Naive B cell (primary cell): ENCODE measurements at places on chromosomes 11 and 22.

DNA sequence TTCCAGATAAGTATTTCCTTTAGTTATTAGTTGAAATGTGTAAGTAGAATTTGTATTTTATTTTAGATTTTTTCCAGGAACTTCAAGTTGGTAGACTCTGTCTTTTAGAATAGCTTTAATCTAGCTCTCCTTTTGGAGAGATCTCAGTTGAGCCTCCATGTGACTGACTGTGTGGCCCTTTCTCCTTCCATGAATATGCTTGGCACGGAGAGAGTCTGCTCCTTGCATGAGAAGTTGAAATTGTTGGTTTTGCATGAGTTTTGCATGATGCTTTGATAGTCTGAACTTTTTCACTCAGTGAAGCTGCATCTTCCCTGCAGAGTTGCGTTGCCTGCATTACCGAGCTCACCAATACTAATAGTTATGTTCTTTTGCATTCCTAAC, 32.8 kb upstream of the CTTN start:
- no peak for DNase-seq

- no peak for DNase-seq
Observed at GRCh38 chr11:44372989-44373388, 63.0 kb upstream of the ALX4 start.

DNA sequence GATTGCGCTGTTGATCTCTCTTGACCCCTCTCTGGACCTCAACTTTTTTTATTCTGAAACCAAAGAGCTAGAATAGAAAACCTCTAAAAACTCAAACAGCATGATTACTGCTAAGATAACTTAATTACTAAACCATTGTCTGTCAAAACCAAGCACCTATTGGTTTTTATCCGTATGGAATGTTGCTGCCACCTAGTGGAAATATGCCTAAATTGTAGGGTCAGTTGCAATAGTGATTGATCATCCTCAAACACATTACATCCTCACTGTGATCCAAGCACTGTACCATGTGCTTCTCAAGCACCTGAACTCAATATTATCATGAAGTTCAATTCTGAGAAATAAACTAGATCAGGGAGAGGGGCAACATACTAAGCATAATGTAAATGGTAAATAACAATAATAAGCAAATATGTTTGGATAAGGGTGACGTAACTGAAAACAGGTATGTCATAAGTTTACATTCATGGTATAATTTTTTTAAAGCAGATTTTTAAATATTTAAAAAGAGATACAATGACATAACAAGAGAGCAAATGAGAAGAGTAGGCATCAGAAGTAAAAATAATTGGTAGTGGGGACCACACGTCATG, 3.8 kb upstream of the OR5A2 start:
- peak; percentile 73 for DNase-seq

DNA sequence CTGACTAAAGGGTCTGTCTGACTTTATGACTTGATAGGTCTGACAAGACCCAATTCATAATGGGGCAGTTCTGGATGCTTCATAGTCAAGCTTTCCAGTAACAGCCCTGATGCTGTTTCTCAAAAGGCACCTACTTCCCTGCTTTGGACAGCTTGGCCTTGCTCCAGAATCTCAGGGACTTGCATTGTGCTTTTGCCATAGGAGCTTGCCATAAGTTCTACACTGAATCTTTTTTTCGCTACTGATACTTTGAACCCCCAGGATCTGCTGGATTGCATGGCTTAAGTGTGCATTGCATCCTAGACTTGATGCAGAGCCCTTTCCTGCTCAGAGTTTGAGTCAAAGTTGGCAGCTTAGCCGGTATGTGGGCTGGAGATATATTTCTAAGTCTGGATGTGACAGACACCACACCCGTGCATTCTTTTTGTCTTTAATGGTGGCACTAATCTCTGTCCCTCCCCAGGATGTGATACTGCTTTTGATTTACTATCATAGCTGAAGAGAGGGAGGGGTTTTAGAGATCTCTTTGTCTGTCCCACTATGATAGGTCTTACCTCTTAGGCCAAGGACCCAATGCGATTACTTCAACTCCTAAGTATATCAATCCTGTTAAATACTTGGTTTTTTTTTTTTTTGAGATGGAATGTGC, 16.9 kb upstream of the SLC3A2 start:
- no peak for DNase-seq

DNA sequence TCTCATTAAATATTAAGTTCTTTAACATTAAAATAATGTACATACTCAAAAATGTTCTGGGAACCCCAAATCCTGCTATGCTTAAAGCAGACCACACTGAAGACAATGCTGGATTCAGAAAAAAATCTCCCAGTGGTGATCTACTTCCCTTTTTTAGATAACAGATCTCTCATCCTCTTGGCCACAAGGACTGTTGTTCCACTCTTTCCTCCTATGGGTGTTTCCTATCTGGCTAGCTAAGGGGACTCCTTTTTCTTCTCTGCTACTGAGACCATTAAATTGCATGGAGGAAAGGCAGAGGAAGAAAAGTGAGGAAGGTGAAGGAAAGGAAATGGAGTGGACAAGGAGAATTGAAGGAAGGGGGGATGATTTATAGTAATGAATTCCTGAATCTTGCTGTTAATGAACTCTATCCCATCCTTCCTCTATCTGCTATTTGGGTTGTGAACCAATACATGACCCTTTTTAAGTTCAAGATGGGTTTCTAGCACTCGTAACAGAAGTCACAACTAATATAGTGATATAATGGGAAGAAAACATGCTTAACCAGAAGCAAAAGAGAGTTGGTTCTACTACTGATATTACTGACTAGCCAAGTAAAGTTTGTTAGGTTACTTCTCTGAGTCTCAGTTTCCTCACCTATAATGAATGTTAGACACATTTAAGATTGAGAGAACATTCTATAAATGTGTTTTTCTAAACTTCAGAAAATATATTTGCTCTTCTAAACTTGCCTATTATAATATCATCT, 53.2 kb downstream of the PIK3C2A start:
- no peak for DNase-seq

GRCh38 chr22:24485608-24486007, 9.5 kb upstream of the UPB1 start:
- DNase-seq, result peak; percentile 51

DNA sequence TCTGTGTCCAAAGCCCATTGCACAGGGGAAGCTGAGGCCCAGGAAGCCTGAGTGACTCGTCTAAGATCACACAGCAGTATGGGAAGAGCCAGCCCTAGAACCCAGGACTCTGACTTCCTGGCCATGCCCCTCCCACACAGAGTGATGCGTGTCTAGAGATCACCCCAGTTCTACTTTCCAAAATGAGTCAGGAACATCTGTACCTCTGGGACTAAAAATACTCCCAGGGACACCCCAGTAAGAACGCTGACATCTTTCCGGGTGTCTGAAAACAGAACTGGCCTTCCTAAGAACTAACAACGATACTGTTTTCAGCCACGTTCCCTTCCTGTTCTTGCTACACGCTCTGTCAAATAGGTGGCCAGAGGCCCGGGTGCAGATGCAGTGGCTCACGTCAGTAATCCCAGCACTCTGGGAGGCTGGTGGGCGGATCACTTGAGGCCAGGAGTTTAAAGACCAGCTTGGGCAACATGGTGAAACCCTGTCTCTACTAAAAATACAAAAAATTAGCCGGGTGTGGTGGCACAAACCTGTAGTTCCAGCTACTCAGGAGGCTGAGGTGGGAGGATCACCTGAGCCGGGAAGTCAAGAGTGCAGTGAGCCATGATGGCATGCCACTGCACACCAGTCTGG, 21.7 kb upstream of the PDGFB start:
- no peak for DNase-seq

- DNase-seq, result no peak
Observed at GRCh38 chr11:112608509-112608908, 347.8 kb upstream of the PLET1 start.

GRCh38 chr11:113681711-113682413, 24.2 kb downstream of the TMPRSS5 start:
- no peak for DNase-seq

DNA sequence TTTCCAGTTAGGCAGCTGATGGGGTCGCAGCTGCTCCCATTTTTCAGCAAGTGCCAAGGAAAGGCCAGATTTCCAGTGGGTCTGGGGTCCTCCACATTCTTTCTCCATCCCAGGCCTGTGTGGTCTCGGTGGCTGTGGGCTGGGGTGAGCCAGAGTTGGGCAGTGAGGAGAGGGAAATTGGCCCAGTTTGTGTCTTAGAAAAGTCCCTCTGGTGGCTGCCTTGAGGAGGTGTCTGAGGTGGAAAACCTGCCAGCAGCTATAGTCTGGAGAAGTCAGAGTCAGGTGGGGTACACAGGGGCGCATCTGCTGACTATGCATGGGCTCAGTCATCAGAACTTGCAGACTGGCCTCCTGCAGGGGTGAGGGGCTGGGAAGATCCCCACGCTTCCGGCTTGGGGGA, 30.5 kb downstream of the MRGPRD start:
- no peak for DNase-seq

DNA sequence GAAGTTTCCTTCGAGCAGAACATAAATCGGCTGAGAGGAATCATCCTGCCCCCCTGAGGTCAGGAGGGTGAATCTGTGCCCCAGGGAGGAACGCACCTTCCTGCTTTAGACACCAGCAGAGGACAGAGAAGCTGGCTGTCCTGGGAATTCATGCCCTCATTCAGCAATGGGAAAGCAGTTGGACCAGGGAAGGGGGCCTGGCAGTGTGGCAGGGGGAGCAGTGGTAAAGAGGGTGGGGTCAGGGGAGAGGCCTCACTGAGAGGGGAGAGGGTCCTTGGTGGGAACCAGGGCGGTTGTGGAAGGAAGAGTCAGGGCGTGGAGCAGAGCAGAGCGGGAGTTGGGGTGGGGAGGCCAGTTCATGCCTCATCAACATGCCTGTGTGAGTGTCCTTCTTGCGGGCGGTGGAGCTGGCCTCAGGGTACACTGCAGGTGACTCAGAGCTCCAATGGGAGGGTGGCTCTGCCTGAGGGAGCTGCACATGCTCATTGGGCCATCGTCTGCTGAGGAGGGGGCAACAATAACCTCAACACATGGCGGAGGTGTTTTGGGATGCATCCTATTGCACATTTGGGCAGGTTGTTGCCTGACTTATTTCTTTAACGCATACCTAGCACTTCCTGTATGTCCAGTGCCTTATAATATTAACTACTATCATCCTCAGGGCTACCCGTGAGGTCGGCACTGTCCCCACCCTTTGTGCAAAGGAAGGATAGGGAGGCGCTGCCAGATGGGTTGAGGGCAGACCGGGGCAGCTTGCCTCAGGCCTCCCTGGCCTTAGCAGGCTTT, 23.2 kb downstream of the MED15 start:
- DNase-seq, result no peak

DNA sequence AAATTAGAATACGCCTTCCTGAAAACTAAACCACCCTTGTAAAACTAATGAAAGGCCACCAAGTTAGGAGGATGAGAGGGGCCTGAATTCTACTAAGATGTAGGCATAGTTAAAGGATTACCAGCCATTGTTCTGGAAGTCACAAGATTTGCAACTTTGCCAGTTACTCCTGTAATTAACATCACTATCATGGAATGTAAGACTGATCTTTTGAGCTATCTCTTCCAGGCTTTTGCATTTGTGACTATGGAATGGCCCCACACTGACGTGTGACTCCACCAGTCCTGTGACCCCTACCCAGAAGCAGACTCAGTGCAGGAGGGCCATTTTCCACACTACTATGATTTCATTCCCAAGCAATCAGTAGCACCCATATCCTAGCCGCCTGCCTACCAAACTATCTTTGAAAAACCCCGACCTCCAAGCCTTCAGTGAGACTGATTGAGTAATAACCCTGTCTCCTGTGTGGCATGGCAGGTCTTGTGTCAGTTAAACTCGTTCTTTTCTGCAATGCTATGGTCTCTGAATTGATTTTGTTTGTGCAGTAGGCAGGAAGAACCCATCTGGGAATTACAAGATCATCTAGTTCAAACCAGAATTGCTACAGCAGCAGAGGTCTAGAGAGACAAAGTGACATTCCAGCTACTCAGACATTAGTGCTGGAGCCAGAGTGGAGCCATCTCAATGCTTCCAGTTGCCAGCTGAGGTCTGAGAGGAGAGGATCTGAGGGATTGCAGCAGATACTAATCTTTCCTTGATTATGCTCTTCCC, 1.9 kb upstream of the CTSF start:
- DNase-seq, result no peak

- DNase-seq, result no peak
Observed at GRCh38 chr11:123086305-123086704, 24.4 kb upstream of the HSPA8 start.

DNA sequence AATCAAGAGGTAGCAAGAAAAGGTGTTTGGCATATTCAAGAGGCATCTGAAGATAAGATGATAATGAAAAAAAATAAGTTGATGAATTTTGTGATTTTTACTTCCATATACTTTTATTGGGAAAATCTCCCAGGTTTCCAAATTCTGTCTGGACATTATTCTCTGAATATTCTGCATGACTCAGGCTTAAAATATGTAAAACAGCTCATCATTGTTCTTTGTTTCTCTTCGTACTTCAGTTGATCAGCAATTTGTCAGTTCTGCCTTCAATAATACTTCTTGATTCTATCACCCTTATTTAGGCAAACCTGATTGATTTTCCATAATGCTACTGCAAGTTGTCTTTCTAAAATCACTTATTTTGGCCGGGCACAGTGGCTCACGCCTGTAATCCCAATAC, 30.2 kb downstream of the GTF2H1 start:
- DNase-seq, result no peak
